Left renal cortex interstitium (tissue), 4 donors: ENCODE measurements at places on chromosomes 1 and 21. TPM values are rescaled to one million over a fixed set of nuclear protein-coding genes. Genes with fewer than 3 reads are reported as not detected.

- no peak for DNase-seq
Measured at GRCh38 chr1:51643362-51643761, 26.5 kb downstream of the OSBPL9 start.

DNA sequence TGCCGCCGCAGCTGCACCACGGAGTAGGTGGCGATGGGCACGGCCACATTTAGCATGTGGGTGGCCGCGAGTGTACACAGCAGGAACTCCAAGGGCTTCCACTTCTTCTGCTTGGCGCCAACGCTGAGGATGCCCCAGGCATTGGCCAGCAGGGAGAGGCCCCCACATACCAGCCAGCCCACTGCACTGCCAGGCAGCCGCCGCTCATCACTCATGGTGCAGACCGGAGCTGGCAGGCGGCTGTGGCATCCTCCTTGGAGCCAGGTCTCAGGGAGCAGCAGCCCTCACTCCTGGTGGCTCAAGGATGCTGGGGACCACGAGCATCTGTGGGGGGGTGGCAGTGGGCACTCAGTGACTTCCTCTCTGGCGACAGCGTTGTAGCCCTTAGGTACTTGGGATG lies 6.2 kb downstream of the GPR153 start:
- no peak for DNase-seq

Gene FALEC
- polyA plus RNA-seq = 0.64 TPM

- no peak for DNase-seq
Measured at GRCh38 chr1:1073743-1074587, at the start of gene RNF223. RNF223 (minus strand) TSS chr1:1074306; CDS start chr1:1072566, 1,740 bp downstream.

Gene OR6N2
- not detected for polyA plus RNA-seq

GRCh38 chr1:96515925-96516324 lies 205.7 kb upstream of the PTBP2 start:
- no peak for DNase-seq
